ENCODE measurements at places on chromosomes 4 and X.

DNA sequence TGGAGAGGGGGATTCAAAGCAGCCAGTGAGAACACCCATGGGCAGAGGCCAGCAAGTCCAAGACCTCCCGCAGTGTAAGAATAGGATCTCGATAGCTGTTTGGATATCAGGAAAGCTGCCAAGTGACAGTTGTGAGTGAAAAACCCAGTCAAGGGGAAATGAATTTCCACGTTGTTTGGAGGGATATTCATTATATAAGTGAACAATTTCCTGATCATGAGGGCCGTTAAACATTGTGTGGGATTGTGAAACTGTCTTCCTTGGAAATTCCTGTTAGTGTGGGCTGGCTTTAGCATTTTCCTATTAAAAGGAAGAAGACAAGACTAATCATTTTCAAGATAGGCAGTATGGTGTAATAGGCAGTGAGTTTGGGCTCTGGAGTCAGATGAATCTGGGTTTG lies 15.0 kb downstream of the CLDN2 start:
- no peak for DNase-seq

DNA sequence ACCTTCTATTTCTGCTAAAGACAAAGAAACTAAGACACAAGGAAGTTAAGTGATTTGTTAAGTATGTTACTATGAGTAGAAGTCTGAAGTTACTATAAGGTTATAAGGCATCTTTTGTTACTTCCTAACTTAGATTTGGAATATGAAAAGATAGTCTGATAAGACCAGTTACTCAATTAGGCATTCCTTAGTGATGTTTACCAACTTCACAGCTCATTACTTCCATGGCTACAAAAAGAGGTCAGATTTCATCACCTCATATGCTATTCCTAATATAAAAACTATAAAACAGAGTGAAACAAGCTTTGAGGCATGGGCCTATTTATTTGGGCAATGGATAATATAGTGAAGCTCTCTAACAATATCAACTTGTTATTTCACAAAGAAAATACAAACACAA lies 143.1 kb downstream of the TBCK start:
- DNase-seq, result no peak

GRCh38 chr4:170940043-170940724 lies 850.4 kb upstream of the AADAT start:
- DNase-seq, result no peak

DNA sequence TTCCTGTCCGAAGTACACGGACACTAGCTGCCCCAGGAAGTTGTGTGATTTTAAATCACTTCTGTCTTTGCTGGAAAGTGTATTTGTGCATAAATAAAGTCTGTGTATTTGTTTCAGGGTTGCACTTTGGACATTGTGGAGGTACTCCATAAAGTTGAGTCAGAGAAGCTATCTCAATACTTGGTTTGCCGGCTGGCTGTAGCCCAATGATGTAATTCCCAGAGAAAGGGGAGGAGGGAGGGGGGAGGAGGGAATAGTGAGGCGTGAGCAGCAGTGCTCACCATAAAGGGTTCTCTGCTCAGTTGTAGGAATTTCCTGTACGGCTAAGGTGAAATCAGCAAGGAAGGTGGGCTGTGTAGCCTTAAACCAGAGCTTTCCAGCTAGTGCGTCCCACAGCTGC lies 7.5 kb downstream of the APEX2 start:
- DNase-seq, result no peak

All from NCI-H1930 (cell line).